GM13977 (cell line): ENCODE measurements at places on chromosomes 7 and 10.

DNA sequence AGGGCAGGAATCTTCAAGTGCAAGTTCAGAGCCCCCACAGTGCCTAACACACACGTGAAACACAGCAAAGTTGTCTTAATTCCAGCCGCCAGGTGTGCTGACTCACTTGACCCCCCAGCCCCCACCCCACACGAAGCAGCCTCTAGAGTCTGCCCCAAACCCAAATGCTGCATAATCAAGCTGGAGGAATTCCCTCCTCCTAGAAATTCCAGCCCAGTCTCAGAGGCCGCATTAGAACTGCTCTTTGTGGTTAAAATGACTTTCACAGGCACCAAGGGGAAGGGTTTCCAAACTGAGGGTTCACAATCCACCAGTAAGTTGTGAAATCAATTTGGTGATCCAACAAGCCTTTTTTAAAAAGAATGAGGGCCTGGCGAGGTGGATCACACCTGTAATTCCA, 67.0 kb upstream of the PLXNA4 start:
- no peak for DNase-seq

GRCh38 chr10:5070648-5071410, 23.4 kb upstream of the AKR1C3 start:
- DNase-seq: no peak

DNA sequence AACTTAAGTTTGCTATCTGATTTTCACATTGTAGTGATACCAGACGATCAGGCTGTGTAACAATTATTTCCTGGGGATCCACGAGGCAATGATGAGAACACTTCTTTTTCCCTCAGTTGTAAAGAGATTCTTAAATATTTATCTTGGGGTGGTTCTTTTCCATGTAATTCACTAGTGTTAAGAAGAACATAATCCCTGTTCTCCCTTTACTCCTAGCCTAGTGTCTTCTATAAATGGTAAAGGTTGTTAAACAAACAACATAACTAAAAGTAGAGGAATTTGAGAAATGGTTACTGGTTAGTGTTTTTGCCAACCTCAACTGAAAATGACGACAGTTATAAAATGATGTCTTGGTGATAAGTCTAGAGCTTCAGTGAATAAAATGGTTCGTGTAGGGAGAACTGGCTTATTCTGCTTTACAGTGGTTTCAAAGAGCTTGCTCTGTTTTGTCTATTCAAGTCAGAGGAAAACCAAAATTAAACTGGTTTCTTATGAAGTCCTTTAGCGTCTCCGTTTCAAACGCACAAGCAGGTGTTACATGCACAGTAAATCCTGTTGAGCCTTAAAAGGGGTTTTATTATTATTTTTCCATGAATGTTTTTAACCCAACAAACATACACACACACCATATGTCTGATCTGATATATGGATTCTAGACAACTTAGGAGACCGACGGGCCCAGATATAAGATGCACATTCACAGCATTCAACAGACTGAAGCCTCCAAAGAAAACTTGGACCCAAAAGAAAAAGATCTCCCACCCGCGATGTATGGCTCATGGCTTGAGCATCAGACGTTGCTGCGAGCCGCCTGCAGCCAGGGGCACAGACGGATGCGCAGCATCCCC, 1.1 kb downstream of the TBX20 start:
- DNase-seq: no peak

GRCh38 chr7:48481235-48481634, 310.0 kb downstream of the ABCA13 start:
- DNase-seq: no peak

- no peak for DNase-seq
Measured at GRCh38 chr7:101614939-101615302, 14.2 kb downstream of the MYL10 start.

DNA sequence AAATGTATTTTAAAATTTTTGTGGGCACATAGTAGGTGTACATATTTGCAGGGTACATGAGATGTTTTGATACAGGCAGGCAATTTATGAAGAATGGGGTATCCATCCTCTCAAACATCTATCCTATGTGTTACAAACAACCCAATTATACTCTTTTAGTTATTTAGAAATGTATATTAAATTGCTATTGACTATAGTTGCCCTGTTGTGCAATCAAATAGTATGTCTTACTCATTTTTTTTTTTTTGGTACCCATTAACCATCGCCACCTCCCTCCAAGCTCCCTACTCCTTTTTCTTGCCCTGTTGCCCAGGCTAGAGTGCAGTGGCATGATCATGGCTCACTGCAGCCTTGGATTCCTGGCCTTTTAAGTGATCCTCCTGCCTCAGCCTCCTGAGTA, 128.1 kb downstream of the BAMBI start:
- DNase-seq: no peak

- DNase-seq: no peak
Measured at GRCh38 chr7:117061751-117062150, 108.5 kb downstream of the ST7 start.

- no peak for DNase-seq
Measured at GRCh38 chr7:21024485-21024867, 237.8 kb upstream of the SP8 start.

GRCh38 chr10:72063703-72064391, 24.5 kb downstream of the SPOCK2 start:
- DNase-seq: no peak

DNA sequence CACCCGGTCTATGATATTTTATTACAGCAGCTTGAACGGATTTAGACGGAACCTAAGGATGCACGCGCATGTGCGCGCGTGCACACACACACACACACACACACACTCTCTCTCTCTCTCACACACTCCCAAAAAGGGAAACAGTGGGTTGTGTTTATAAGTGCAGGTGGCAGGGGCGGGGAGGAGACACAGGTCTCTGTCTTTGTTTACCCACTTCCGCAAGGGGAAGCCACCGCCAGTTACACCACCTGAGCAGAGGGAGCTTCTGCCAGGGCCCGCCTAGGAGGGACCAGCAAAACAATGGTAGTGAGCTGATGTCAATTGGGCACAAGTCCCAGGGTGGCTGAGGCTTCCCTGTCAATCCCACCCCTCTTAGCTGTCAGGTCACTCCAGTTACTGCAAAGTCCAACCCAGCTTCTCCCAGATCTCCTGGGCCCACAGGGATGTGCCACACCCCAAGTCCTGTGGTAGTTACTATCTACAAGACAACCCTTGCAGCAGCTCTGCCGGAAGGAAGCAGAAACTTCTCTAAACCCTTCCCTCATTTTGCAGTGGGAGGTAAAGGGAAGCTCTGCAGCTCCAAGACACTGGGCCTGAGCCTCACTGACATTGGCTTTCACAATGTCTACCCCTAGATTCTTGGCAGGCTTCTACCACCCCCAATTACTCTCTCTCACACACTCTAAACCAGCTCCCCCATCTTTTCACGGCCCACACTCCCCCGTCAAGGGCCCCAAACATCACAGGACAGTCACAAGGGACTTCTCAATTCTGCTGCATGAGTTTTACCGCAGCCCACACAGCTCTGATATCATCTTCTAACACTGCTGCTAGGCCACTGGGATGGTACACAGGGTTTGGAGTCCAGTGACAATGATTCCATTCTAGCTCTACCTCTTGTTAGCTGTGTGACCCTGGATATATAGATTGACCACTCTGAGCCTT, 17.6 kb downstream of the ANXA11 start:
- DNase-seq: no peak

DNA sequence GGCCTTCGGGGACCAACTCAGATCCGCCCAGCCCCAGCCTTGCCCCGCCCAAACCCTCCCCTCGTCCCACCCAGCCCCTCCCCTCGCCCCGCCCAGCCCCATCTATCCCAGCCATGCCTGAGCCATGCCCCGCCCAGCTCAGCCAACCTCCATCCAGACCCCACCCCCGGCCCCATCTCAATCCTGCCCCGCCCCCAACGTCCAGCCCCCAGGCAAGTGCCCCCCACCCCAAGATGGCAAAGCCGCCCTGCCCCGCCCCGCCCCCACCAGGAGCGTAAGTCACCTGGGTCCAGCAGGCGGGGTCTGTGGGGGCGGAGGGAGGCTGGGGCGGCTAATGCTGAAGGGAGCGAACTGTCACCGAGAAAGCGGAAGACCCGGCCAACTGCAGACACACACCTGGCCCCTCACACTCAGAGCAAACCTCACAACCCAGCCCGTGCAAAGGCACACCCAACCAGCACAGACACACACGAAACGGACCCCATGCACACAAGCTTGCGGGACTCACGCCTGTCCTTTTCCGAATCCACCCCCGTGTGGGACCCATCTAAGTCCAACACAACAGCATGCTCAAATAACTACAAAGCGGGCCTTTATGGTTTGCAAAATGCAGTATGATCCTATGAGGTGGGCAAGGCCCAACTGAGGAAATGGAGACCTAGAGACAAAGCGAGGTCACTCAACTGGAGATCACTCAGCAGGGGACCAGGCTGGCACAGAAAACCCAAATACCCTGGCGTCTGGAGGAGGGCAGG, 11.5 kb upstream of the OGA start:
- DNase-seq: peak; percentile 94

DNA sequence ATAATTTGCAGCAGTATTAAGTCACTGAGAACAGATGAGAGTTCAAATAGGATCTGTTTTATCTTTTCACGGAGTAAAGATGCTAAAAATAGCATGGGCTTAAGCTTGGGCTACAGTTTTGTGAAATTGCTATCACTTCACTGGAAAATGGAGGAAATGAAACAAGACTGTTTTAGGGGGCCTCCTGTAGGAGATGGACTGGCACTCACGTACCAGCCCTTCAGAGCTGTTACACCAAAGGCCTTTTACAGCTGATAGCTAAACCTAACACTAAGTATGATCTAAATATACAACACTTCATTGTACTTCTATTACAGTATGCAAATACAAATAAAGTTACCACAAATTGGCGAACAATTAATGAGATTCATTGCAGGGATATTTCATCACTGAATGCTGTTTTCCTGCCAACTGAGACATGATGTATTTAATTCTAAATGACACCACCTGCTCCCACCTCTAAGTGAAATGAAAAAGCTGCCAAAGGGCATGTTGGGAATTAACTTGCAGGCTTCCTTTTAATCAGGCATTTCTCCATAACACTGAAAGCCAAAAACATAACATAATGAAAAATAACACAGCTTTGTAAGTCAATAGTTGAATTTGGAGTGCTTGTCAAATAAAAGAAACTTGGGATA, 304.5 kb upstream of the LRRN3 start:
- no peak for DNase-seq
